Epithelial cell of prostate (primary cell): ENCODE measurements at places on chromosomes 16 and 17.

- no peak for DNase-seq
These were observed 13.8 kb upstream of the C16orf87 start for GRCh38 chr16:46844771-46845170.

DNA sequence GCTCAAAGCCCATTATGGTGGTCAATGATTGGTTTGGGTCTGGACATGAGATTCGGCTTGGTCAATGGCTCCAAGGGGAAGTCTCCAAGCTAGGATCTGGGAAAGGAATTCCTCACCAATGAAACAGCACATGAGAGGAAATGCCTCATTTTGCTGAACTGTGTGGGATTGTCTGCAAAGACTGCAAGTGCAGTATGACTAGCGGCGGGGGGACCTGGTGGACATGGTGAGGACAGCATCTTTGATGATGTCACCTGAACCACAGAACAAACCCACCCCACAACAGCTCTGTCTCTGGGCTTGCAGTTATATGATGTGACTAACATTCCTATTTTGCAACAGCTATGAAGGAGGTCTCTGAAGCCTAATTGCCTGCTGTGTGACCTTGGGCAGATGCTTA lies 50.6 kb upstream of the NKD1 start:
- no peak for DNase-seq

- DNase-seq = no peak
These were observed 4.8 kb downstream of the EEF2K start for GRCh38 chr16:22210854-22211253.

GRCh38 chr17:57097832-57098421 lies 12.9 kb downstream of the AKAP1 start:
- peak; percentile 10 for DNase-seq

- no peak for DNase-seq
These were observed 7.2 kb downstream of the SOCS7 start for GRCh38 chr17:38358586-38359513.

DNA sequence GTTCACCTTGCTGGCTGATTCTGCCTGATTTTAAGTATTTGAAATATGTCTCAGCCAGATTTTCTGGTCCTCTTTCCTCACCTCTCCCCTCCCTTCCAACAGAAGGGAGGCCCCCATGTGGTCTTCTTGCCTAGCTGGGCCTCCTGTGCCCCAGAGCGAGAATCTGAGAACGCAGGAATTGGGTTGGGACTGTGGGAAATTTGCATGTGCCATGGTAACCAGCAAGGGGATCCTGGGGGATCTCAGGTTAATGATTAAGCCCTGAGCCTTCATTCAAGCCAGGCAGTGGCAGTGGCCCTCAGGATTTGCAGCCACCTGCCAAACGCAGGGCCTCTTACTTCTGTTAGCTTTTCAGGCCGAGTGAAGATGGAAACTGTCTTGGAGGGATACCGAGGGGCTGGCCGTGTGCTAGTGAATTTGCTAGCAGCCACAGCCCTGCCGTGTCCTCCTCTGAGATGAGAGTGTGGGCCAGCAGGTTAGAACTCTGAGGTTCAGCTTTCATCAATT lies 40.2 kb downstream of the KSR1 start:
- no peak for DNase-seq

DNA sequence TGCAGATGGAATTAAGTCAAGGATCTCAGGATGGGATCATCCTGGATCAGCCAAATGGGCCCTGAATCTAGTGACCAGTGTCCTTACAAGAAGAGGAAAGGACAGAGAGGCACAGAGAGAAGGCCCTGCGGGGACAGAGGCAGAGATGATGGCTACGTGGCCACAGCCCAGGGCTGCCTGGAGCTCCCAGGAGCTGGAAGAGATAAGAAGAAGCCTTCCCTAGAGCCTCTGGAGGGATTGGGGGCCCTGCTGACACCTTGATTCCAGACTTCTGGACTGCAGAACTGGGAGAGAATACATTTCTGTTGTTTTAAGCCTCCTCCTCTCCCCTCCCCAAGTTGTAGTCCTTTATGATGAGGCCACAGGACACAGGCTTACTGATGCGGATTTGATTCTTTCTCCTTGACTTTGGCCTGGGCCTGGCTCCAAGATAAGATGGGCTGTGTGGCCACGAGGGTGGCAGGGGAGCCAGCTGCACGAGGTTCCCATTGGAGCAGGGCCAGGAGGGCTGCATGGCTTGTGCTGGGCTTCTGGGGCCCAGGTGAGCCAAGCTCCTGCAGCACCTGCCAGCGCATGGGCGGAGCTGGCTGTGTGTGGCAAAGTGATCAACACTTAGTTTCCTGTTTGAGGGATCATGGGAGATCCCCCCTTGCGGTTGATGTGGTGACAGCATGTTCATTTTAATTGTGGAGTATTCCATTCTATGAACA lies 146.1 kb downstream of the IRF8 start:
- no peak for DNase-seq

DNA sequence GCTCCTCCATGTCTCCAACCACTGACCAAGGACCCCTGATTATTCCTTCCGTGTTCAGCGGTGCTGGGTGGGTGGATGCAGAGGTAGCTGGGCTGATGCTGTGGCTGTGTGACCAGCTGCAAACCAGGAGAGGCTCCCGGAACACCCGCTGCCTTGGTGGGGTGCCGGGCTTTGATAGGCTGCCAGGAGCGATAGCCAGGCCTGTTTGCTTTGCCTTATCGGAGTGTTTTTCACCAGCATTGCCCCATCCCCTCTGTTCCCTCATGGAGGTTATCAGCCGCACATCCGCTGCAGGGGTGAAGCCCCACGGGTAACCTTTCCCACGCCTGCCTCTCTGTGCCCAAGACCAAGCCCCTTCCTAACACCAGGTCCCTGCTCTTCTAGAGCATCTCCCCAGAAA lies 354.3 kb downstream of the C16orf95 start:
- no peak for DNase-seq

DNA sequence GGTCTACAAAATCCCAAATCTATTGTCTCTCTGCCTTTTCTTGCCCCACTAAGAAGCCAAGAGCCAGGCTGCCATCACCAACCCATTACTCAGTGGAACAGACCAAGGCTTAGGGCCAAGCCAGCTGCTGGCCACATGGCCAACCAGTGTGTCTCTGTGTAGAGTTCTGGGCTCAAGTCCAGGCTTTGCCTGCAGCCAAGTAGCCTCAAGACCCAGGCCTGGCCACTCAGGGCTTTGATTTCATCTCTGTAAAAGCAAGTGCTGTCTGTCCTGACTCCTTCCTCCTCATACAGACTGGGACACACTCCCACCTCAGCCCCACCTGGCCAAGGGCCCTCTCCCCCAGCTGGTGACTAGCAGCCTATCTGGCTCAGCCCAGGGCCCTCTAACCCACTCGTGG lies 14.6 kb downstream of the SREBF1 start:
- no peak for DNase-seq

GRCh38 chr16:585351-585750 lies 4.5 kb upstream of the RAB40C start:
- DNase-seq = no peak

- DNase-seq = peak; percentile 62
These were observed 32.2 kb downstream of the ARHGAP44 start for GRCh38 chr17:12821376-12821940.

- DNase-seq = no peak
These were observed 25.9 kb downstream of the AP2B1 start for GRCh38 chr17:35612924-35613521.

DNA sequence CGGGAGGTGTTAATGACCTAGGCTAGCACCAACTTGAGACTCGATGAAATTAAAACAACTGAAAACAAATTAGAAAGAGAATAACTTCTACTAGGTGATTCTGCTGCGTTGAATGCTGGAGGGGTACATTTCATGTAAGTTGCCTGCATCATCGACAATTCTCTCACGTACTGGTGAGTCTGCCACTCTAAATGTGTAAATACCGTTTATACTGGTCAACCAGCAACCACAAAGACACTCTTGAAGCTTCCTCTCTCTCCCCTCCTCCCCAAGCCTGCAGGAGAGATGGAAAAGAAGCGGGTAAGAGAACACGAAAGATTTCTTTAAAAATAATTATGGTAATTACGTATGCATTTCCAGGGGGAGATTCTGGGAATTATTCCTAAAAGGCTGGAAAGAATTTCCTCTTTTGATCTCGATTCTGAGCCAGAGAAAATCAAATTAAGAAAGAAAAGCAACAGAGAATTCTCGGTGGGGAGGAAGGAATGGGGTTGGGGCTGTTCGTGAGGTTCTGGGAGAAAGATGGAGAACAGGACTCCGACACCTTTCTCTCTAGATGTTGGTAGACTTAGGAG lies 68.6 kb upstream of the MRTFB start:
- DNase-seq = no peak

GRCh38 chr16:67198238-67198734 lies 645 bp upstream of the ELMO3 start:
- peak; percentile 36 for DNase-seq

- DNase-seq = peak; percentile 44
These were observed 52.0 kb downstream of the LDHD start for GRCh38 chr16:75064403-75065148.

DNA sequence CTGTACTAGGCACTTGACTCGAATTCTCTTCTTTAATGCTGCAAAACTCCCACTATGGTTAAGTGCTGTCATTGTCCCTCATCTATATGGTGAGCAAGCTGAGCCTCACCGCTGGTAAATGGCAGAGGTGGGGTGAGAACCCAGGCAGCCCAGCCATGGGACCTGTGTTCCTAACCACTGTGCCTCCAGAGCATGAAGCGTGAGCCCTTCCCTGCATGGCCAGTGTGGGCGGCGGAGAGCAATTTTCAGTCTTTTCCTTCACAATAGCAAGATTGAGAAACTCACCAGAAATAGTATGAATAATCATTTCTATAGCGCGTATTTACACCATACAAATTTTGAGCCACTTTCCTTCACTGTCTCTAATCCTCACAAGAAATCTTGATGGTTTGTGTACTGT lies 9.2 kb downstream of the BFAR start:
- no peak for DNase-seq

DNA sequence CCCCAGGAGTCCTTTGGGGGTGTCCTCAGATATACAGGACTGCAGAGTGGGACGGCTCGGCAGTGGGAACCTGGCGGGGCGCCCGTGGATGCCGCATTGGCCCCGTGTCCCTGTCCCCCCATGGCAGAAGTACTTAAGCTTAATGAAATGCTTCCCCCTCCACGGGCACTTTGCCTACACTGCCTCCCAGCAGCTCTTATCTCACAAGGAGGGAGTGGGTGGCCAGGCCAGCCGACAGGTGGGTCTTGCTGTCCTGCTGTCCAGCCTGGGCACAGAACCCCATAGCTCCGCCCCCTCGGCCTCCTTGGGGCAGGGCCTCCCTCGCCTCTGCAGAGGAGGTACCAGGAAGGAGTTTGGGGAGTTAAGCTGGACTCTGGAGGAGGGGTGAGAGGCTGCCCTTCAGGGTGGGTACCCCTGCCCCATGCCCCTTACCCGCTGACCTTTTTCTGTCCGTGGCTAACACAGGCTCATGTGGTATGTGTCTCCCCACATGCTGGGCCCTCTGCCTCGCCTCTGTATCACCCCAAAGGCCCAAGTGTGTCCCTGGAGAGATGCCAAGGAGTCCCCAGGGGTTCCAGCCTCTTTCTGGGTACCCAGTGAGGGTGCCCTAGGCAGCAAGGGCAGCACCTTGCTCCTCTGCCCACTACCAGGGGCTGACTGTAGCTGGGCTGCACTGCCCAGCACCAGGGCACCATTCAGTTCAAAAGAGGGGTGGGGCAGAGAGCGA lies 8.7 kb downstream of the THRA start:
- DNase-seq = no peak

DNA sequence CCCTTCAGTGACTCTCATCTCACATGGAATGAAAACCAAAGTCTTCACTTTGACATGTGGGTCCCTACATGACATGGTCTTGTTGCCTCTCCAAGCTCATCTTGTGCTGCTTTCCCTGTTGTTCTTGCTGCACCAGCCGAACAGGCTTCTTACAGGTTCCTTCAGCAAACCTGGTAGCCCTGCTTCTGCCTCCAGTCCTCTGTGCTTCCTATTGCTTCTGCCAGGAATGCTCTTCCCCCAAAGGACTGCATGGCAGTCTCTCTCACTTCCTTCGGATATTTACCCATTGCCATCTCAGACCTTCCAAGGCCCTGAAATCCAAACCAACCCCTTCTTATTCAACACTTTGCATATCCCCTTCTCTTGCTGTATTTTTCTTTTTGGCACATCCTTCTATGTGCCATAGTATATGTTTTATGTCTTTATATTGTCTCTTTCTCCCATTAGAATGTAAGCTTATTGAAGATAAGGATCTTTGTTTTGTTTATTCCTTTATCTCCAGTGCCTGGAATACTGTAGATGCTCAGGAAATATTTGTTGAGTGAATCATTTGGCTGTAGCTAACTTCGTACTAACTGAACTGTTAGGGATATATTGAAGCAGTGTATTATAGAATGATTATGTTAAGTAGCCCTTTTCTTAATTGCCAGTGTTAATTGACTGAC lies 57.9 kb upstream of the SLC12A3 start:
- DNase-seq = no peak

GRCh38 chr16:70252355-70252988 lies 732 bp upstream of the EXOSC6 start:
- no peak for DNase-seq

- no peak for DNase-seq
These were observed 58.8 kb downstream of the CPPED1 start for GRCh38 chr16:12744860-12745259.

DNA sequence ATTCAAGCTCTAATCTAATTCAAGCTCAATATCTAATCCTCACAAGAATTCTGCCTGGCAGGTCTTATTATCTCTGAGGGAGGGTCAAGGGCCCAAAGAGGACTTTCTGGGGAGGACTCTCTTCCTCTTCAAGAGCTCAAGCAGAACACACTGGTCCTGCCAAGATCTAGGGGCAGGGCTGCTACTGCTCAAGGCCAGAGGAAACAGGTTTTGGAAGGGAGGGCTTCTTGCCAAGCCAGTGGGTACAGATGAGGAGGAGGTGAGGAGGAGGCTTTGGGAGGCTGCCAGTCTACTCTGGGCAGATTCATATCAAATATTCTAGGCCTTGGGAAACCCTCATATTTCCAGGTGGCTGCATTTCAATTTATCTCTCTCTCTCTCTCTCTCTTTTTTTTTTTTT lies 51.8 kb upstream of the IL34 start:
- no peak for DNase-seq

DNA sequence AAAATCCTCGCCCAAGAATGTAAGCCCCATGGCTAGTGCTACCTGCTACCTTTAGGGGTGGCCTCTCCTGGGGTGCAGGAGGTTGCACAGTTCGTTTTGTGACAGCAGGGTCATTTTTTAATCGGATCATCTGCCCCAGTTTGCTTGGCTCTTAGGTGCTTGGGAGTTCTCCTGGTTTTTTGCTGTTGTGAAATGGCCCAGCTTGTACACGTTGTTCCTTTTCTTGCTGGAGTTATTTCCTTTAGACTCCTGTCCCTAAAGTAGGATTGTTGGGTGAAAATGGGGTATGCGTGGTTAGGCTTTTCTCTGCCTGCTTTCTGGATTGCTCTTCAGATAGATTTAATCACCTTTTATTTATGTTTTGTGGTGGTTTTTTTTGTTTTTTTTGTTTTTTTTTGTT lies 25.8 kb downstream of the ABCC1 start:
- no peak for DNase-seq

DNA sequence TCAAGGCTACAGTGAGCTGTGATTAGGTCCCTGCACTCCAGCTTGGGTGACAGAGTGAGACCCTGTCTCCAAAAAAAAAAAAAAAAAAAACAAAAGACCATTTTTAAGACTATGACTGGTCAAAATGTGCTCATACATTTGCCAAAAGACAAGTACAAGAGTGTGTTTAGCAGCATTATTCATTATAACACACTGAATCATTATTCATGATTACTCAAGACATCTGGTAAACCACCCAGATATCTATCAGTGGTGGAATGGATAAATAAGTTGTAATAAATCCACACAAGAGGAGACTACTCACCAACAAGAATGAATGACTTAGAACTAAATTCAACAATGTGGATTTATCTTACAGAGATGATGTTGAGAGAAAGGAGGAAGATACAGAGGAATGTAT lies 716.3 kb downstream of the MAF start:
- peak; percentile 8 for DNase-seq
